CD4-positive, alpha-beta T cell treated with Interleukin-2 at 100 ng/mL for 4 hours (primary cell): ENCODE measurements at places on chromosomes 13 and 19.
A peak's percentile ranks its signal among the peaks of the same experiment; 100 is the strongest.

DNA sequence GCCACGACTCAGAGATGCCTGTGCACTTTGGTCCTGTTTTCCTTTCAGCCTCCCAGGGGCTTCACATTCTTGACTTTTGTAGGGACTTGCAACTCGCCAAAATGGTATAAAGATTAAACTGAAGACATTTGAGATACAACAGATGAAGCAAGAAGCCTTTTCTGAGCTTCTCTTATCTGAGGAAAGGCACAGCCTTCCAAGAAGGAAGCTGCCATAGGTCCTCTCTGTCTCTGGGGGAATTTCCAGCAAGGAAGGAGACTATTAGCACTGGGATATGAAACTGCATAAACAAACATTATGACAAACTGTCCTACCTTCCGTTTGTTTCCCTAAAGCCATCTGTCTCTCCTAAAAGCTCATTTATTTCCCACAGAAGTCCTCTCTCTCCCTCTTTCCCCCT is 39.3 kb downstream of the TGDS start:
- DNase-seq = no peak

GRCh38 chr19:10226376-10227025 is 4.6 kb downstream of the S1PR2 start:
- no peak for DNase-seq

GRCh38 chr13:48125794-48126228 is 30.9 kb upstream of the MED4 start:
- DNase-seq = no peak

DNA sequence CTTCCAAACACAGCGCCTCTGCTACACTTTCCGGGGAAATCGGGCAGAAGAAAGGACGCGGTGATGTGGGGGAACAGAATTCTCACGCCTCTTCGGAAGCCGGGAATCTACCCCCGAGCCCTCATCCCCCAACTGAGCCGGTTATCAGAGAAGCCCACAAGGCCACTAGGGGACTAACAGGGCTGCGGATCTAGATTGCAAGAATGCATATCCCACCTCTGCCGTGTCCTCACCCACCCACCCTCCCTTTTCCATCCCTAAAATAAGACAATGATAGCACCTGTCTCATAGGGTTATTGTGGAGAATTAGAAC is 1.1 kb downstream of the IGFLR1 start:
- no peak for DNase-seq

GRCh38 chr13:67763384-67763783 is 533.2 kb upstream of the PCDH9 start:
- no peak for DNase-seq

DNA sequence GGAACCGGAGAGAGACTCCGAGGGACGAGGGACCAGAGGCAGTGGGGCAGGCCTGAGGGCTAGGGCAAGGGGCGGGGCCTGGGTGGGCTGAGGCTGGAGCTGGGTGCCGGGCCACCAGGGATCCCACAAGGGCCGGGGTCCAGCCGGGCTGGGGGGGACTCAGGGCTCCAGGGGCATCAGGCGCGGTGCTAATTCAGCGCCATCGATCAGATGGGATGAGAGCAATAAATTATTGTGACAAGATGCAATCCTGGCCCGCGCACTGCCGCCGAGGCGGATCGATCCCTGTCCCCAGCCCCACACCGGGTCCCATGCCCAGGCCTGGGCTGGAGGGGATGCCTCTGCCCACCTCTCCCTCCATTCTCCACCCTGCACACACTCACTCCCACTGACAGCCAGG is 5.7 kb downstream of the ERFL start:
- no peak for DNase-seq

DNA sequence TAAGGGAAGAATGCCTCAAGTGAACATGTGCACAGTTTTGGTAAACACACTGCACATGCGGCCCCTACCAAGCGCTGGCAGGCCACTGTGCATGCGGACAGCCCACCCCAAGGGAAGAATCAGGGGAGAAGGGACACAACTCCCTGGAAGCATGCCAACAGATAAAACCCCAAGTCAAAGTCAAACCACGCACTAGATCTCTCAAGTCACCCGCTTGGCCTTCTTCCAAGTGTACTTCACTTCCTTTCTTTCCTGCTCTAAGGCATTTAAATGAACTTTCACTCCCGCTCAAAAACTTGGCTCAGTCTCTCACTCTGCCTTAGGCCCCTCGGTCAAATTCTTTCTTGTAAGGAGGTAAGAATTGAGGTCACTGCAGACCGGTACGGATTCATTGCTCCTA is 4.6 kb upstream of the RFXAP start:
- DNase-seq = no peak

DNA sequence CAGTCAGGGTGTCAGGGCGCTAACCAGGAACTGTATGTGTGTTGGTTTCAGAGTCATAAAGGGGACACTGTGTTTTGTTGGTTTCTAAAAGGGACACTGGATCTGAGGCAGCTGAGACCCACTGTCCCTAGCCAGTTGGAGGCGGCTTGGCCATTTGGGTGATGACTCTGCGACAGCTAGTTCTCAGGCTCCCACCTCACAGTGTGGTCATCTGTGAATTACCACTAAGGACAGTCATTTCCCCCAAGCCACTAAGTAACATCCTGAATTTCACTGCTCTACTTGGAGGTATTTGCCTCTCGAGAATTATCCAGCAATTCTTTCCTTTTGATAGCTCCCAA is 51.5 kb downstream of the EPS15L1 start:
- DNase-seq = no peak

DNA sequence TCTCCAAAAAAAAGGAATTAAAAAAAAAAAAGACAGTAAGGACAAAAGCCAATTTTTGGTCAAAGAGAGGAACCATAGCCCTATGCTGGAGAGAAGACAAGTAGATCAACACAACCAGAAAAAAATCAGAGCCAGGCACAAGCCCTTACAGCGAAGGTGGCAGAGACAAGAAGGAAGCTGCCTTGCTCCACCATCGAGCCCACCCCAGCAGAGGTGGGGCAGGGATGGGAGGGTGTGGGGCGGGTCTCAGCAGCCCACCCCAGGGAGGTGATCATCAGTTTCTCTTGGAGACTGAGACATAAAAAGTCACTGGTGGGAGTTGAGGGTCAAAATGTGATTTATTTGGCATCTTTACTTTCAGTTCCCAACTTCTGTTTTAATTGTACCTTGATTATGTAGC is 332.4 kb downstream of the FOXO1 start:
- DNase-seq = no peak

DNA sequence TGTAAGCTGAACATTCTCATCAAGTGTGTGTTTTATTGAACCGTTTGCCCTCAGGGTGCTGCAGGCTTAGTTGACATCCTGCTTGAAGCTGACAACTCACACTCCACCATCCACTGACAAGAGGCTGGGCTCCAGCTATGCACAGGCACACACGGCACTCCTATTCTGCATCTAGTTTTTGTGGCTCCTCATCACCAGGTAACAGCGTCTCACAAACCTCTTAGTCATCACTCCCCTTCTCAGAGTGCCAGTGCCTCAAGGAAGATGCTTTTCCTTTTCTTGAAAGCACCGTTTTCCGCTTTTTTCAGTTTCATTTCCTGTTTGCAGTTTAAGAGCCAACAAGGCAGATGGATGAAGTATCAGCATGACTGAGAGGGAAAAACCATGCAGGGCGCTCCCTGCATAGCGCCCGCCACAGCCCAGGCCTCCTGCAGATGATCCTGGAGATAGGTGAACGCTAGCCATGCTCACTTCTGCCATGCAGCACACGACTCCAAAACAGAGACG is 491.2 kb downstream of the COG6 start:
- DNase-seq = peak; percentile 56
